Stimulated activated CD8-positive, alpha-beta memory T cell treated with anti-CD3 and anti-CD28 coated beads, Interleukin-2, amount 100 ng/mL, for 48 hours (primary cell): ENCODE measurements at places on chromosomes 5 and 9.
A peak's percentile ranks its signal among the peaks of the same experiment; 100 is the strongest.

GRCh38 chr5:6188344-6188743 lies 190.0 kb downstream of the MED10 start:
- DNase-seq = no peak

GRCh38 chr9:107213561-107214028 lies 69.5 kb upstream of the RAD23B start:
- DNase-seq = peak; percentile 4

DNA sequence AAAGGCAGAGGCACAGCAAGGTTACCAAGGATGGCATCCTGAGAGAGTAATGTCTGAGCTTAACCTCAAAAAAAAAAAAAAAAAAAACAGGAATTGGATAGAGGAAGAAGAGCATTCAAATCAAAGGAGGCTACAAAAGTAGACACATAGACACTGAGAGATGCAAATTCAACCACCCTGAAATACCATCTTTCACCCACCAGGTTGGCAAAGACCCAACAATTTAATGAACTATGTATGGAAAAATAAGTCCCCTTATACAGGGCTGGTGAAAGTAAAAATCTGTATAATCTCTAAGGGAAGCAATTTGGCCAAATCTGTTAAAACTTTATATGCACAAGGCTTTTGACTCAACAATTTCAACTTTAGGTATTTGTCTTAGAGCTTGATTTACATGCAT lies 4.9 kb downstream of the NADK2 start:
- no peak for DNase-seq

- DNase-seq = no peak
These were observed 30.7 kb upstream of the ERAP1 start for GRCh38 chr5:96838201-96839070.

GRCh38 chr5:111755942-111756381 lies 1.0 kb downstream of the NREP start:
- DNase-seq = no peak

GRCh38 chr9:121743441-121744001 lies 92.1 kb downstream of the DAB2IP start:
- DNase-seq = no peak

- no peak for DNase-seq
These were observed 294.6 kb upstream of the CLINT1 start for GRCh38 chr5:158153508-158153907.

- no peak for DNase-seq
These were observed 73.5 kb downstream of the LNPEP start for GRCh38 chr5:97009212-97009898.

GRCh38 chr5:141402553-141403243 lies at the start of gene PCDHGA9:
PCDHGA9 (plus strand) TSS chr5:141402778; CDS start chr5:141402953, 175 bp downstream.
- no peak for DNase-seq

DNA sequence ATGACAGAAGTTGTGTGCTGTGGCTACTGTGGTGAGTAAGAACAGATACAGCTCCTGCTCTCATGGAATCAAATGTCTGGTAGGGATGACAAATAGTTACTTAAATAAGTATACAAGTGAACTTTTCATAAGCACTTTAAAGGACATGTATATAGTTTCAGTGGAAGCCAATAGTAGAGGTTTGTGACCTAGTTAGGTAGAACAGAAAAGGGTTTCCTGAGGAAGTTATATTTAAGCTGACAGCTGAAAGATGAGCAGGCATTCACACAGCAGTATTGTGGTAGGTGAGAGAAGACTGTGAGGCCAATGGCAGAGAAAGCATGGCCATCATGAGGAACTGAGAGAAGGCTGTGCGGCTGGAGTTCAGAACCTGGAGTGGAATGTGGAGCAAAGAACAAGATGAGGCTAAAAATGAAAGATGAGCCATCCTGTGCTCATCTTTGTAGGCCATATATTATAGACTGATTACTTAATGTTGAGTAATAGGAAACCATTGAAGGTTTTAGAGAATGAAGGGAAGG lies 15.4 kb downstream of the FAM174A start:
- DNase-seq = no peak

- DNase-seq = no peak
These were observed 8.9 kb downstream of the LARS1 start for GRCh38 chr5:146173597-146173996.

GRCh38 chr9:82829818-82830217 lies 233.1 kb downstream of the RASEF start:
- DNase-seq = no peak

DNA sequence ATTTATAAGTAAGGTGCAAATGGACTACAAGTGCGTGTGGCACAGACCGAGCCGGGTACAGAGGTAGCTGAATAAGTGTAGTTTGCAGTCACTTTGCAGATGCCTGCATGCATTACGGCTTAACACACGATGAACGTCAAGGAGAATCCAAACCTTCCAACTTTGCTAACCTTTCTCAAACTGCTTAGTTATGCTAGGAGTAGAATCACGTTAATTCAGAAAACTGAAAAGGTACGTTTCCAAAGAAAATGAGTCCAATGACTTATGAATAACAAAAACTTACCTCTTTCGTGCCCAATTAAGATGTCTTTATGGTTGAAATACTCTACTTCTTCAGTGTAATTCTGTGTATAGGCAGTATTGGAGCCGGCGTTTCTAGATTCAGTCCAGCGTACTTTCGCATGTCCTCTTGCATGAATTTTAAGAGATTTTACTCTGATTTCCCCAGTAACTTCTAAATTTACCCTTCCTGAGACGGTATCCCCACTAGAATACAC lies 539 bp downstream of the ARRDC3 start:
- DNase-seq = no peak

DNA sequence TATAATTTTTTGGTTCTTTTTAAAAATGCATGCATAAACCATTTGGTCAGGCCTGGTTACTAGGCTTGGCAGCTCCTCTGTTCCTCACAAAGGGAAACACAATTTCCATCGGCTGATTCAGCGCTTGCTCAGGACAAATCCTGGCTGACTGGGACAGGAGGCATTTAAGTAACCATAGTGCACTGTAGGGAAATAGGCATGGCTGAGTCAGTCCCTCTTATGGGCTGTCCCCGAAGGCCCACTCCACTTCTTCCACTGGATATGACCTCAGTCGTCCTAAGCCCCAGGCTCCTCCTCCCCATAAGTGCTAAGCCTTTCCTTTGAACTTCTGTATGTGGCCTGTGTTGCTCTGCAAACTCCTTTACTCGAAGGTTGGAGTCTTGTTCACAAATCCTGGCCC lies 71.2 kb upstream of the GLIS3 start:
- no peak for DNase-seq

- no peak for DNase-seq
These were observed 767 bp downstream of the RALGPS1 start for GRCh38 chr9:126915281-126915816.

- no peak for DNase-seq
These were observed 478.1 kb upstream of the WWC1 start for GRCh38 chr5:167813389-167813788.

GRCh38 chr5:32584646-32585045 lies 711 bp upstream of the SUB1 start:
- DNase-seq = no peak

GRCh38 chr9:87324613-87325194 lies 173.0 kb upstream of the DAPK1 start:
- DNase-seq = no peak

- no peak for DNase-seq
These were observed 106.1 kb upstream of the PHYKPL start for GRCh38 chr5:178338750-178339144.
